NCI-H2081 (cell line): ENCODE measurements at places on chromosomes 3 and 15.

- no peak for DNase-seq
These were observed 133.8 kb downstream of the MOBP start for GRCh38 chr3:39601241-39601640.

DNA sequence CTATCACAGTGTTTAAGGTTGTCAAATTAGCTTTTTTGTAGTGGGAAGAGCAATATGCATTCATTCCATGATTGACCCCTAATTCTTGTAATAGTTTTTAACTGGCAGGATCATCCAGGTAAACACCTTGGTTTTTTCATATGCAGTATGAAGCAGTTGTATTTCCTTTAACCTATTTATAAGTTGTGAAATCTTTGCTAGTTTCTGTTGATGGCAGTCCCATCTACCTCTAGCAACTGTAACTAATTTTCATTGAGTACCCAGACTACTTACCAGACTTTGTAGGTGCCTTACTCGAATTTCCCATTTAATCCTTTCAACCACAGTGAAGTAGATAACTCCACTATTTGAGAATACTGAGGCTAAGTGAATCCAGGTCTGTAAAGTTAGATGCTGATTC is 6.1 kb downstream of the FXR1 start:
- no peak for DNase-seq

DNA sequence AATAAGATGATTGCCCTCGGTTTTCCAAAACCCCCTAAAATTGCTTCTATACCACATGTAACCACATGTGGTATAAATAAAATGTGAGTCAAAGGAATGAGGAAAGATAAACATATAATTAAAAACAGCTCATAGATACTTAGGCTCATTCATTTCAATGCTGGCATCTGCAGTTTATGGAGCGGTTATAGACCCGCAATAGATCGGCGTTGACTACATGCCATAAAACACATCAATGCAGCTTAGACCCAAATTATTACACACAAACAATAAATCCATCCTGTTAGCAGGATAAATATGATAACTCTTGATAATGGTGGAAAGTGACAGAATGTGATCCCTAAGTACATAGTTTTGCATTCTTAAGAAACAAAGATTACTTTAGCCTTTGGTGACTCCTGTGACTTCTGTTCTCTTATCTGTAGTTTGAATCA is 143.7 kb downstream of the NR2F2 start:
- DNase-seq, result no peak

DNA sequence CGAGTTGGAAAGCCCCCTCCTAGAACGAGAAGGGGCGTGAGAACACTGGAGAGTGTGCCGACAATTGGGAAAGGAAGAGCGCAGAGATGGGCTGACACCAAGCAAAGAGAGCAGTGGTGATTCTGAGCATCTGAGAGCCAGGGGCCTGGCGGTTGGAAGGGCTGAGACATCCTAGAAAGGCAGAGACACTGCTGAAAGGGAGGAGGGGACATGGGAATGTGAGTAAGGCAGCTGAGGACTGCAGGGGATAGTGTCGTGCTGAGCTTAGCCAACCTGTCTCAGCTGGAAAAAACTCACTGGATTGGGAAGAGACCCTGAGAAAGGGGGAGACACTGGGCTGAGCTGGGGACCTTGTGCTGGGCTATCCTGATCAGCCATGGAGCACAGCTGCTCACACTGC is 58.1 kb upstream of the SLC6A6 start:
- no peak for DNase-seq

- no peak for DNase-seq
These were observed 6.8 kb upstream of the PRSS50 start for GRCh38 chr3:46724424-46724823.

- no peak for DNase-seq
These were observed 28.5 kb upstream of the APOD start for GRCh38 chr3:195612075-195612800.

DNA sequence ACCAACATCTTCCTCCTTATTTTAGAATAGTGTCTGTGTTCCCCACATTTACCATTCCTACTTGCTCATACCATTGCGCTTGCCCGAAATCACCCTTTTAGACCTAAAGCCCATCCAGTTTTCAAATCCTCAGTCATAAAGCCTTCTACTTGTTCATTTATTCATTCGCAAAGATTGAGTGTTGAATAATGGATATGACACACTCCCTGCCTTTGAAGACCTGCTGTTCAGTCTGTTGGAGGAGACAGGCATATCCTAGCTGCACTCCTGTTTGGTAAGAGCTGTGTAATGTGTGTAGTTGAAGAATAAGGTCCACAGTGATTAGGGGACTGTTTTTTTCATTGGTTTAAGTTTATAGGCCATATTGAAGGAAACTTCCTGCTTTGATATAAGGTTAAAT is 1.7 kb downstream of the CNOT10 start:
- no peak for DNase-seq
